ENCODE measurements at places on chromosomes 7 and 10.

DNA sequence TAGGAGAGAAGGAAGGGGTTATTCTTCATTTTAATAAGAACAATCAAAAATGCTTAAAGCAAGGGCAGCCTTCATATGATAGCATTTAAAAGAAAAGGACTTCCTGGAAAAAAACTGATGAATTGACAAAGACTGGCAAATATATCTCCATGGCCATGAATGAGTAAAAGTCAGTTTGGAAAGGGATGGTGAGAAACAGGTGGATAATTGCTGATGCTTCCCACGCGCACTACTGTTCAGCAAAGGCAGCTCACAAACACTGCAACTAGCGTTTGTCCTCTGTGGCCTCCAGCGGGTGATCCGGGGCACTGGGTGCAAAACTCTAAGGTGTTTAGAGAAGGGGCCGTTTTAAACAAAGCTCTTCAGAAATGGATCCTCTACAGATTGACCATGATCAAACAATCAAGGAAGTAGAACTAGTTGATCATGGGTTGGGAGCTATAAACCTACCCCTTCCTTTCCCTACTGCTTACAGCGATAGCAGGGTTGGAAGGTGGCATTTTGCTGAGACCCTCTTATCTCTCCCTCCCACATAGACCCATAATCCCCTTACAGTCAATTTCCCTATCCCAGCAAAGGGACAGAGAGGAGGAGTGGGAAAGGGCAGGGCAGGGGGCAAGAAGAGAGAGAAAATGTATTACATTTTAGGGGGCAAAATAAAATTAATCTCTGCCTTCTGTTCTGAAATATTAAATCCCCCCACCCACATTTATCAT is 53.8 kb downstream of the SMURF1 start:
- DNase-seq: no peak

- peak; percentile 74 for DNase-seq
Measured at GRCh38 chr10:78648256-78648860, 420.4 kb upstream of the ZMIZ1 start.

- DNase-seq: peak; percentile 36
Measured at GRCh38 chr7:110921595-110922151, 169.3 kb upstream of the LRRN3 start.

DNA sequence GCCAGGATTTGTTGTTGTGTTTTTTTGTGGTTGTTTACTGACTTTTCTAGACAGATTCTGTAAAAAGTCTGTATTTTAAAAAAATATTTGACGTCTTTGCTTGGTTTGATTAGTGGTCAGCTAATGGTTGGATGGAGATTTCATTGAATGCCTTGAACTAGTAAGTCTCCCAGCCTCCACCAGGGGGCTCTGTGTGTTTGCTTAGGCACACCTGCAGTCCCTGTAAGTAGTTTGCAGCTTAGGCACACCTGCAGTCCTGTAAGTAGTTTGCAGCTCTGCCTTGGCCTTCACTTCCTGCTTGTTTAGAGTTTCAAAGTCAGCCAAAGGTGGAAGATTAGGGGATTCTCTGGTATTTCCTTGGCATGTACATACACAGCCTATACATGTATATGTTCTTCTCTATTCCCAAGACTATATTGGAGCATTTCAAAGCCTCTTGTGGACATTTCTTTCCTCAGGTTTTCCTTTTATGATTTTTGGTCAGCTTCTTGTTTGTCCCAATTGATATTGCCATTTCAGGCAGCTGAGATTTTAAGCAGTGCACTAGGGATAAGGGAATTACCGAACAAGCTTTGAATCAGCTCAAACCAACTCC is 101.6 kb downstream of the CCSER2 start:
- no peak for DNase-seq

GRCh38 chr10:5184987-5185775 is at the start of gene AKR1C8:
TSS of gene AKR1C8 (minus strand) at chr10:5185150. CDS start at chr10:5185104, 46 bp downstream.
- DNase-seq: no peak

GRCh38 chr7:121105262-121105661 is 116.8 kb downstream of the CPED1 start:
- no peak for DNase-seq

DNA sequence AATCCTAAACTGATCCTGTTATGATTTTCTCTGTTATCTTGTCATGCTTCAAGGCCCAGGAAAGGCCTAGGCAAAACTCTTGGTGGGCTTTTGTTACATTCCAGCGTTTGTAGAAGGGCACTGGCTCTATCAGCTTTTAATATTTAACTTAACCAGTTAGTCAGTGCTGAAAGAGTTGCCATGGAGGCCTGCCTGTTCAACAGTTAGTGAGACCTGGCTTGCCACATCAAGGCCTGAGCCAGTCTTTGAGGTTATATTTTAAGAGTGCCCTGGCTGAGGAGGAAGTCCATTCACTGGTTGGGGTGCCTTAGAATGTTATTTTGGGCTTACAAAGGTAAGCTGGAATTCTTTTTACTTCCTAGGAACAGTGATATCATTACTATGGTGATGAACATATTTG is 144.1 kb upstream of the NRG3 start:
- no peak for DNase-seq

DNA sequence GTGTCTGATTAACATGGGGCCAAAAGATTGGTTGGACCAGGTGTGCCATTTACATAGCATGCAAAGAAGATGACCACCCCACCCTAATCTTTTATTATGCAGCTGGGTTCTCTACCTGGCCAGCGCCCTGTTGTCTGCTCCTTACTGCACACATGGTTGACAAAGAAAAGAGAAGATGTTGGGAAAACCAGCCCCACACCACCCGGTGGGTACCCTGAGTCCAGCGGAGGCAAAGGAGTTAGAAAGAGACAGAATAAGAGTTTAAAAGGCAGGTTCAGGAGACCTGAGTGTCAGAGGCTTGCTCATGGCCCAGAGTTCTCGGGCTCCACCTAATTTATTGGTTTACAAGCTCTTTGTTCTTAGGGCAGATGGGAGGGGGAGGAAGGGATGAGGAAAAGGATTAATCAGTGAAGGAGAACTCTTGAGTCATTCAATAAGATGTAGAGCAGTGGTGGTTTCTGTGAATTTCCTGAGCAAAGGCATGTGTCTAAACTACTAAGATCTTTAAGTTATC is 24.1 kb upstream of the ABCA13 start:
- no peak for DNase-seq

- no peak for DNase-seq
Measured at GRCh38 chr7:140940898-140941297, 16.2 kb upstream of the BRAF start.

GRCh38 chr10:78419481-78420265 is 386.0 kb downstream of the RPS24 start:
- no peak for DNase-seq

- DNase-seq: peak; percentile 77
Measured at GRCh38 chr7:134890246-134891240, 95.8 kb upstream of the AGBL3 start.

- DNase-seq: no peak
Measured at GRCh38 chr7:121180436-121181063, 148.2 kb upstream of the WNT16 start.

DNA sequence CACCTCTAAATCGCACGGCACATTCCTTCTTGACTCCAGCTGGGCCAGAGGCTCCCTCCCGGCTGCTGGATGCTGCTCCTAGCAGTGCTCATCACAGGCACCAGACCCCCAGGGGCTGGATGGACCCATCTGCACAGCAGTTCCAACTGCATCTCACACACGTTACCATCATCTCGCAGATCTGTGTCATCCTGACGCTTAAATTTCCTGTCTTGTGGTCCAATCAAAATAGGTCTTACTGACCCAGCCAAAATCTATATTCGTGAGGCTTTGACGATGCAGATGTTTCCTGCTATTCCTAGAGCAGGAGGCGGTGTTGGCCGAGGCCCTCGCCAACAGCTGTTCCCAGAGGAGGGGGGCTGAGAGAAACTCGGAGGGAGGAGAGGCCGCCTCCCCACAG is 108.0 kb downstream of the MKI67 start:
- no peak for DNase-seq

- no peak for DNase-seq
Measured at GRCh38 chr10:132948351-132948750, 6.0 kb upstream of the CFAP46 start.

- DNase-seq: no peak
Measured at GRCh38 chr7:124764847-124765400, 668 bp downstream of the GPR37 start.

DNA sequence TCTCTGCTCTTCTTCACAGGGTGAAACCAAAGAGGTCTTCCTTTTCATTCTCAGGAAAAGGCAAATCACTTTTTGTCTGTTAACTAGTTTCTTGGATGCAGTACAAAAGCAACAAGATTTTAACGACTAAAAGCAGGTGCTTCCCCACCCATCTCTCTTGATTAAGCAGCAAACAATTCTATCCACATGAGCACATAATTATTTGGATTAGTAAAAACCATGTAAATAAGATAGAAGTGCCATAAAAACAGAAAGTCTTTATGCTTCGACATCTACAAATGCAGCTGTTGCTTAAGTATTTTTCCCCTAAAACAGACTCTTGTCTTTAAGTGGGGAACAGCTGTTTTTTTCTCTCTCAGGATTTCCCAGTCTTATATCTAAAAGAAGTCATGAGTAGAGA is 37.4 kb downstream of the USP54 start:
- no peak for DNase-seq

DNA sequence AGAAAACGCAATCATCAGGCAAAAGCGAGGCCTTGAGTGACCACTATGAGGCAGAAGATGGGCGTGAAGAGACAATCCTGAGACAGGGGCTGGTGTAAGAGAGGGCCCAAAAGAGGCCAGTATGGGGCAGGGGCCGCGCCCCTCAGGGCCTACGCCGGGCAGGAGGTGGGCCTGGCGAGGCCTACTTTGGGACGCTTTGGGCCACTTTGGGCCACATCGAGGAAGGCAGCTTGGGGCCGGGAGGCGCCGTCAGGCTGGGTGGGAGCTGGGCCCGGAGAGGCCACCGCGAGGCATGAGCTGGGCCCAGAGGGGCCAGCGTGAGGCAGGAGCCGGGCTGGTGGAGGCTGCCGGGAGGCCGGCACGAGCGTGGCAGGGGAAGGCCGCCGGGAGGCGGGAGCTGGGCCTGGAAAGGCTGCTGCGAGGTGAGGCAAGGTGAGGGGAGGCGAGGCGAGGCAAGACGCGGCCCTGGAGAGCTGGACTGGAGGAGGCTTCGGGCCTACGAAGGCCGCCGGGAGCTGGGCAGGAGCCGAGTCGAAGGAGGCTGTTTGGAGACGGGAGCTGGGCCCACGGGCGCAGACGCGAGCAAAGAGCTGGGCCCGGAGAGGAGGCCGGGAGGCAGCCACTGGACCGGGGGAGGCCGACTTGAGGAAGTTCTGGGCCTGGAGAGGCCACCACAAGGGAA is 171.3 kb downstream of the TPST1 start:
- no peak for DNase-seq

DNA sequence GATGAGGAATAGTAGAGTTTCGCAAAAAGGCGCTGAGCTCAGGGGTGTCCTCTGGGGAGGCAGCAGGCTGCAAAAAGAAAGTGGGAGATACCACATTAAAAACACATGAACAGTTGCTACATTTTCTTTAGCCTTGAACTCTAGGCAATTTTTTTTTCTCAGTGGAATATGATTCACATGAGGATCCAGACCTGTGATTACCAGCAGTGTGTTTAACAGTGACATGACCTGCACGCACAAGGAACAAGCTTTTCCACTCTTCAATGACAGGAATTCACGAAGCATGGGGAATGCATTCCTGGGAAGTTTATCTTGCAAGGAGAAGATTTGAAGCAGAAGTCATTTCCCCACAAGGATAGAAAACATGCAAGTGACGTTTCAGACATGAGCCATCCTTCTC is 161.6 kb downstream of the ITGA8 start:
- peak; percentile 21 for DNase-seq

- DNase-seq: no peak
Measured at GRCh38 chr7:133571076-133571475, 318.2 kb downstream of the EXOC4 start.

DNA sequence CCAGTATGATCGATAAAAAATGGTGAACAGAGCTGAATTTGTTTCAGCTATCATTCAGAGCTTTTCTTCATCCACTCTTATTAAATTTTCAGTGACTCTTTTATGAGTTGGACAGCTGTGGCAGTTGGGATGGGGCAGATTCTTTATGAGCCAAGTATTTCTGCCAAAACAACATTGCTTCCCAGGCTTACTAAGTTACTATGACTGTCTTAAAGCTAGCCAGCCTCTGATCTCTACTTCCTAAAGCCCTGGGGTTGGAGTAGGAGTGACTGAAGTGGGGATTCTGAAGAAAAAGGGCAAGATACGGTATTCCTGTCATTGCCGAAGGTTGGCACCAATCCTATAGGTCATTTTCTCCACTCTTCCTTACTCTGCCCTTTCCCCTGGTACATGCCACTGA is 12.7 kb downstream of the RPP30 start:
- peak; percentile 33 for DNase-seq

DNA sequence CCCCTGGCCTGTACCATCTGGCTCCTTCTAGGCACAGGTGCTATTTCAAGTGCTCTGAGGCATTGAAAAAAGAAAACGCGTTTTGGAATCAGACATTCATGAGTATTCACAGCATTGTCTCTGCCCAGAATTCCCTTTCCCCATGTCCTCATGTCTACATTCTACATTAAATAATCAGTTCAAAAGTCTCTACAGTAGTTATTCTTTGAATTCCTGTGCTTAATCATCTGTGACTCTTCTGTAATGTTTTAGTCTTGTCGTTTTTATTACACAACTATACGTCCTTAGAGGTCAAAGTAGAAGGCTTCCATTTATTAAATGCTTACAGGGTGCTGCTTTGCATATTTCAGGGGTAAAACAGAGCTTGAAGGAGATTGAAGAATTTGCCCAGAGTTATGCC is 95.7 kb downstream of the BICC1 start:
- DNase-seq: peak; percentile 61

- DNase-seq: no peak
Measured at GRCh38 chr10:88234297-88234696, 348.8 kb downstream of the RNLS start.

- DNase-seq: peak; percentile 47
Measured at GRCh38 chr7:133290041-133290440, 37.2 kb downstream of the EXOC4 start.

- DNase-seq: no peak
Measured at GRCh38 chr10:128744092-128744491, 617.9 kb upstream of the MKI67 start.

GRCh38 chr10:14587540-14588083 is 187.1 kb downstream of the FAM107B start:
- no peak for DNase-seq

DNA sequence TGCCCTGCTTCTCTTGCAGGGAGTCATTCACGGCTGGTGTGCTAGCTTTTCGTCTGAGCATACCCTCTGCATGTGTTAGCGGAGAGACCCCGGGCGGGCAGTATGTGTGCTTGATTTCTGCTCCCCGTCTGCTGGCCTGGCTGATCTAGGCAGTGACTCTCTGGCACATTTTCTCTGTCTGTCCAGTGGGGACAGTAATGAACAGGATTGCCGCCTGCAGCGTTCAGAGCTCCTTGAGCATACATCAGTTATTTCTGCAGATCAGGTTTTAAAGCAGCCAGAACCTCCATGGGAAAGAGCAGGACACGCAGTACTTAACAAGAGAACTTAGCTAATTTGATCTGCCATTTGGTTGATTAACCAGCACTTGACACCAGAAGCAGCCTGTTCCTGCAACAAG is 242.5 kb downstream of the CELF2 start:
- no peak for DNase-seq

DNA sequence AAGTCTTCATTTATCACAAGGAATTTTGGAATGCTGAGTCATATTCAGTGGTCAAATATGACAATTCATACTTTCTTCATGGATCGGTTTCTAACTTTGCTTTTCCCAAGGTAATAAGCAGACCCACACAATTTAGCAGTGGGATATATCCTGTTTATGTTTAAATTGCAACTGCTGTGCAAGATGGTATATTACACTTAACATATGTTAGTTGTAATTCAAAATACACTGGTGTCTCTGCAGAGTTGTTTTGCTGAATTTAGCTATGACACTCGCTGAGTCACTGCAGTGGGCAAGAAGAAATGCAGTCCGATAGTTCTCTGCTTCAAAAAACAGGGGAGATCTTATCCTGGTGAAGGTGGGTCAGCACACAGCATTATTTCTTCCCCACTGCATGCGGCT is 194.8 kb upstream of the PTN start:
- peak; percentile 87 for DNase-seq
